ENCODE measurements at places on chromosomes 5 and 9.
A peak's percentile ranks its signal among the peaks of the same experiment; 100 is the strongest.

DNA sequence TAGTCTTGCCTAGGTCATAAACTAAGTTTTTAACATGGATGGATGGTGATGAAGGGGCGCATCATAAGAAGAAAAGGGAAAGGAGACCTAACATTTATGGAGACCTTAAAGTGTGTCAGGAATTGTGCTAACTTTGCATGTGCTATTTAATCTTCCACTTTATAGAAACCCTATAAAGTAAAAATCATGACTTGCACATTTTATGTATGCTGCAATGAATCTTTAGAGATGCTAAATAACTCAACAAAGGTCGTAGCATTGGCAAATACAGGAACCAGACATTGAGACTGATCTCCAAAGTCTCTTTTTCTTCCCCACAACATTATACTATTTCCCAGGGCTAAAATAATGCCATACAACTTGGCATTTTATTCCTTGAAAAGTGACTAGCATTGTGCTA, 214.6 kb downstream of the SGCD start:
- DNase-seq: no peak

DNA sequence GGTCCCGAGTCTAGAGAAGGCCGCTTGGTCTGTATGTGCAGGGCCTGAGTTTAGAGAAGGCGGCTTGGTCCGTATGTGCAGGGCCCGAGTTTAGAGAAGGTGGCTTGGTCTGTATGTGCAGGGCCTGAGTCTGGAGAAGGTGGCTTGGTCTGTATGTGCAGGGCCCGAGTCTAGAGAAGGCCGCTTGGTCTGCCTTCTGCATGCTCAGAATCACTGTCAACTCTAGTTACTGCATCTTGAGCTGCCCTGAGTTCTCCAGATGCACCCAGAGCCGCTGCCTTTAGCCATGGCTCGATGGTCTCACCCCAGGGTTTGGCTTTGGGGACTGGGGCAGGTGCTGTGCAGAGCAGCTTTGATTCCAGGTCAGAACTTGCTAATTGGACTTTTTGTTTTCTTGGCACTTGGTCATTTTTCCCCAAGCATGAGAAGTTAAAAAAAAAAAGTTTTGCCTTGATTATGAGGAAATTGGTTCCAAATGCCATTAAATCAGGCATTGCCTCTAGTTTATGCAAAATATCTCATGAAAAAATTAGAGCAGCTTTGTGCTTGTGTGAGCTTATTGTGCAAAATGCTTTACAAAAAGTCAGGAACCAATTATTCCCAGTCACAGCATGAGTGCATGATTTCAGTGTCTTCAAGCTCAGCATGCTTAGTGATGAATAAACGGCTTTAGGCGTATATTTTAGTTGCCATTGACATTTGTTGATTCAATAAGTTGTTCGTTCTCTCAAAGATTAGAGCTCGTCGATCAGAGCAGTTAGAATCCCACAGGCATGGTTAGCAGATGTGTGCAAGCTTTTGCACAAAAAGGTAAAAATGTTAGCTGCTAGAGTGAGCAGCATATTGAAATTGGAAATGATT, 25.4 kb upstream of the EXOC3 start:
- DNase-seq: no peak

DNA sequence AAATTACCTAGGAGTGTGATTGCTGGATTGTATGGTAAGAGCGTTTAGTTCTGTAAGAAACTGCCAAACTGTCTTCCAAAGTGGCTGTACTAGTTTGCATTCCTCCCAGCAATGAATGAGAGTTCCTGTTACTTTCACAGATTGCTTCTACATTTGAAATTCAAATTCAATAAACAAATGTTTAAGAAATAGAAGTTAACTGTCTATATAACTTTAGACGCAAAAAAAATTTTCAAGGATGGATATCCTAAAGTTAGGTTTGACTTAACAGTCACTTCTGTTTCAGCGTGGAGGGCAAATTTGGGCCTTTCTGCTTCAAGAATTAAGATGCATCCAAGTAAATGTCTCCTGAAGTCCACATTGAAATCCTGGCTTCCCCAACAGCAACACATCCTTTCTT, 445.6 kb downstream of the TAF11L14 start:
- DNase-seq: no peak

GRCh38 chr9:20320921-20321320, 301.4 kb downstream of the MLLT3 start:
- DNase-seq: no peak

- no peak for DNase-seq
Observed at GRCh38 chr9:69018737-69019136, 4.8 kb upstream of the PRKACG start.

GRCh38 chr5:159550951-159551350, 220.7 kb upstream of the IL12B start:
- DNase-seq: peak; percentile 61

DNA sequence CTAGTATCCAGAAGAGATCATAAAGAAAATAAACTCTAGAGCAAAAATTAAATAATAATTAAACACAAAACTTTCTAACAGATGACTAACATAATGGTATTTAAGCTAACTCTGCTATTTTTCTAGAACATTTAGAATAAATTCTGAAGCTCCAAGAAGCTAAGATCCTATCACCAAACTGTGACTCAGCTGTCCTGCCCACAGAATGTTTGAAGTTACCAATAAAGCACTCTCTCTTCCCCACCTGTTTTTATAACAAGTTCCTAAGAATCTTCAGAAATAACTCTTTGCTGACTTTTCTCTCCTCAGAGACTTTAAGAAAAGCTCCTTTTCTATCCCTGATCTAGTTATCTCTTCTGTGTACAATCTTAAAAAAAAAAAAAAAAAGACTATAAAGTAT, 6.0 kb upstream of the EFNA5 start:
- no peak for DNase-seq

DNA sequence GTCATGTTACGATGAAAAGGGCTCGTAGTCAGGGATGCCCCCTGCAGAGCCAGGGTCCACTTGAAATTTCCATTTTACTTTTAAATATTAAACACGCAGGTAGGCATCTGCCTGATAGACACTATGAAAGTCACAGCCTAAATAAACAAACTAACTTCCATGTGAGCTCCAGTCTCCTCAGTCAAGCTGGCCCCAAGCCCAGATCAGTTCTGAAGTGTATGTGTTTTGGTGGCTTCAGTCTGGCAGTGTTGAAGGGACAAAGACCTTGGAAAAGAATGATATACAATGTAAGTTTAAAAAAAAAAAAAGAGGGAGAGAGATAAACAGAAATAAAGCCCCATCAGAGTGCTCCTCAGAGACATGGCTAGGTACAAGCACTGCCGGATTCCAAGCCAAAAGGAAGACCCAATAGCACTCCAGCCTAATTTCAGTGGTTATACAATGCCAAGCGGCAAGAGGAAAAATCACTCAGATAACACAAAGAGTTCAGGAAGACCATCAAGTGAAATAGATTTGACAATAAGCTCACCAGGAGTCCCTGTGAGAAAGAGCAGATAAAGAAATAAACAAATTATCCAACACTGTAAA, 181.0 kb downstream of the BNC2 start:
- DNase-seq: no peak

- DNase-seq: no peak
Observed at GRCh38 chr5:91787718-91788117, 404.6 kb upstream of the ARRDC3 start.
